Globus pallidus (tissue), 1 donor: ENCODE measurements at places on chromosomes 7 and 10.

DNA sequence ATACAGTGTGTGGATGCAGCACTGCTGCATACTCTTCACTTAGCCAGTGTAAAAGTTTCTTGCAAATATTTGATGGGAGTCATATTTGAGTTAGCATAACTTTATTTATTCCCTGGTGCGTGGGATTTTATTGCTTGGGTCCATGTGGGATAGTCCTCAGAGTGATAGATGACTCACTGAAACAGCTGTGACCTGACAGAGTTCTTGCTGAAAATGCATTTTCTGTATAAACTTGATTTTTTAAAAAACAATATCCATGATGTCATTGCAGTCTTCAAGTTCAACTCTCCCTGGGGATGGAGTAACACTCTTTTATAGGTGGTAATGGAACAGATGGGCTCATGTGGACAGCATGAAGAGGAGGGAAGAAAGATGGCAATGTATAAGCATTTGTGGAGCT is 310.0 kb downstream of the PPP1R3A start:
- no peak for DNase-seq

- peak; percentile 43 for DNase-seq
These were observed 177.6 kb upstream of the NAMPT start for GRCh38 chr7:106462365-106462859.

DNA sequence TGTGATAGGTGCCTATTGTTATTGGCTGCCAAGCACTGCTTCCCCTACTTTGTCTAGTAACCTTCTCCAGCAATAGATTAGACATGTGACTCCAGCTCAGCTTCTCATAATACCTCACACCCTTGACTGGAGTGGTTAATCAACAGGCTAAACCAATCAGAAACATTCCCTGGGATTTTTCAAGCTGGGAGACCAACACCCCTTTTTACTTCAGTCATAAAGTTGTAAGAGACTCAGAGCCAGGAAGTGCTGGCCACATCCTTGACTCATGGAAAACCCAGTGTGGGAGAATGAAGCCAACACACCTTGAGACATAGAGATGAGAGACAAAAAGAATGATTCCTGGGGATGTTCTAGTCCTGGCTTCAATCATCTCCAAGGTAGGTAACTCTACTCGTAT is 62.6 kb upstream of the HECTD2 start:
- DNase-seq: no peak

GRCh38 chr7:151851782-151852181 is 25.1 kb downstream of the PRKAG2 start:
- no peak for DNase-seq

- DNase-seq: no peak
These were observed 15.4 kb downstream of the PIP4K2A start for GRCh38 chr10:22698941-22699440.

DNA sequence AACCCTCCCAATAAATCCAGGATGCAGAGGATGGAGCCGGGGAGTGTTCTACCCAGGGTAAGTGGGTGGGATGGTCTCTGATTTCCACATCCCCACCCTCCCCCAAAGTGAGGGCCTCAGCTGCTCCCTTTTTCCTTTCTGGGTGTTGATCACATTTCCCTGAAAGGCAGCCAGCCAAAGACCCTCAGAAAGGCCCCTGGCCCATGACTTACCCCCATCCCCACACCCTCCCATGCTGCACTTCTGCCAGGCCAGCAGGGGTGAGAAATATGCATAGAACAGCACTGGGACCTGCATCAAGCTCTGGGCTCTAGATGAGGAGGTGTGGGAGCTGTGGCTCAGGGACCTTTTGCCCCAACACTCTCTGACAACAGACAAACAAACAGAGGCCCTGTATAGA is 927.3 kb upstream of the ZNF722 start:
- no peak for DNase-seq

DNA sequence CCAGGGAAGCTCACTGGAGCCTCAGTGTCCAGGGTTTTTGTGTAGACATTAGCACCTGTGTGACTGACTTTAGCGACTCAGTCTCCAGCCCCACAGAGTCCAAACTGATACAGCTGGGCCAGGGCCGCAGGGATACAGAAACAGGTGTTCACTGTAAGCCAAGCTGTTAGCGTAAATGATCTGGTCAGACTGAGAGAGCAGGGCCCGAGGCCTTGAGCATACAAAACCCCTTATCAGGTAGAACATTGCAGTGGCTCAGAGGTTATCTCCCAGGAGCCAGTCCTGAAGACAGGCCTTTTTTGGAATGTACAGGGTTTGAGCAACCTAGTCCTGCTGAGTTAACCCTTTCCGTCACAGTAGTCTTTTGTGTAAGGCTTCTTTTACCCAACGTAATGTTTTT is 25.0 kb downstream of the LHPP start:
- DNase-seq: no peak

DNA sequence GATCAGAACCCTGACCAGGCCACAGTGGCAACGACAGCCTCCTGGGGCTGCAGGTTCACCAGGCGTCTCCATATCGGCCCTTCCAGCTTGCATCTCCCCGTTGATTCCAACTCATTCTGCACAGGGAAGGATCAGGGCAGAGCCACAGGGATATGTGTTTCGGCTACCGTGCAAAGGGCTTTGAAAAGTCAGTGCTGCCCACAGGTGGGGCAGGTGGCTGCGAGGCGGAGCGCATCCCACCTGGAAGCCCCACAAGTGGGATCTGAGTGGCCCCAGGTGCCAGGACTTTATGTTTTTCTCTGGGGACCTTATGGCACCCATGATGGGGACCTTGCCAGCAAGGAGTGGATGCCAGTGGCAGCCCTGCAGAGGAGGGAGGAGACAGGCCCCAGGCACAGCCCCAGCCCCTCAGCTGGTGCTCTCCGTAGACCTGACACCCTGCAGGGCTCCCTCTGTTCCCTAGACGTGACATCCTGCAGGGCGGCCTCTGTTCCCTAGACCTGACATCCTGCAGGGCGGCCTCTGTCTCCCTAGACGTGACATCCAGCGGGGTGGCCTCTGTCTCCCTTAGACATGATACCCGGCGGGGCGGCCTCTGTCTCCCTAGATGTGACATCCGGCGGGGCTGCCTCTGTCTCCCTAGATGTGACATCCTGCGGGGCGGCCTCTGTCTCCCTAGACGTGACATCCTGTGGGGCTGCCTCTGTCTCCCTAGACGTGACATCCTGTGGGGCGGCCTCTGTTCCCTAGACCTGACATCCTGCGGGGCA is 189.4 kb downstream of the ELFN1 start:
- DNase-seq: no peak

GRCh38 chr7:104816537-104816936 is 197.5 kb upstream of the KMT2E start:
- DNase-seq: no peak

- no peak for DNase-seq
These were observed 608 bp downstream of the ACHE start for GRCh38 chr7:100894860-100895700.

DNA sequence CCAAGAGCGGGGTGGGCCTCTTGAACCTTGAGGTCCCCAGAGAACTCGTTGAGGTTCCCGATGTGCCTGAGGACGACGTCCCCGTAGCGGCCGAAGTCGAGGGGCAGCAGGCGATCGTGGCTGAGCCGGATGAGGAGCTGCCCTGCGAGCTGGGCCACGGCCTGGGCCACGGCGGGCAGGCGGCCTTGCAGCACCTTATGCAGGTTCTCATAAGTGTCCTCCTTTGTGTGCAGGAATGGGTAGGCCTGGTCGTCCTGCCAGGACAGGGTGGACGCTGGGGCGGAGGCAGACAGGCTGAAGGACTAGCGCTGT is 14.2 kb downstream of the TFR2 start:
- DNase-seq: no peak

GRCh38 chr7:84144480-84144879 is 50.1 kb downstream of the SEMA3A start:
- DNase-seq: no peak

DNA sequence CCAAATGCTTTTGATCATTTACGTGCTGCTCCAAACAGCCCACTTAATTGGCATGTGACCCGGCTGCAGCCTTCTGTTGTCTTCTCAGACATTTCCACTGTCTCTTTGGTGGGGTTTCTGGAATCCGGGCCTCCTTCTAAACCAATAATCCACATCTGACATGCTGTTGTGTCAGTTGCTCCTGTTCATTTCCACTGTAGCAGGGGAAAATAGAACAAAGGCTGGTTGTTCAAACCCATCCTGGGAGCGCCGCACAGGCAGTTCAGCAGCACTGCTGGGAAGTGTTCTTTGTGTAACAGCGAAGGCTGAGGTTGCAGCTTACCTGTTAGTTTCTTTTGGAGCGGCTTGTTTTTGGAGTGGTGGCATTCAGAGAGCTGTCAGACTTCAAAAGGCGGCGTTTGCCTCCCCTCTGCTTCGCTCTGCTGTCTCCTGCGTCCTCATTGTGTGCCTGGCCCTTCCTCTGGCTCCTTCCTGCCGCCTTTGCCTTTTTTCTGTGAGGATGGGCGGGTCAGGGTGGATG is 149.4 kb downstream of the SNX10 start:
- DNase-seq: peak; percentile 33

- peak; percentile 20 for DNase-seq
These were observed 946.3 kb downstream of the CNTNAP2 start for GRCh38 chr7:147062897-147063296.

DNA sequence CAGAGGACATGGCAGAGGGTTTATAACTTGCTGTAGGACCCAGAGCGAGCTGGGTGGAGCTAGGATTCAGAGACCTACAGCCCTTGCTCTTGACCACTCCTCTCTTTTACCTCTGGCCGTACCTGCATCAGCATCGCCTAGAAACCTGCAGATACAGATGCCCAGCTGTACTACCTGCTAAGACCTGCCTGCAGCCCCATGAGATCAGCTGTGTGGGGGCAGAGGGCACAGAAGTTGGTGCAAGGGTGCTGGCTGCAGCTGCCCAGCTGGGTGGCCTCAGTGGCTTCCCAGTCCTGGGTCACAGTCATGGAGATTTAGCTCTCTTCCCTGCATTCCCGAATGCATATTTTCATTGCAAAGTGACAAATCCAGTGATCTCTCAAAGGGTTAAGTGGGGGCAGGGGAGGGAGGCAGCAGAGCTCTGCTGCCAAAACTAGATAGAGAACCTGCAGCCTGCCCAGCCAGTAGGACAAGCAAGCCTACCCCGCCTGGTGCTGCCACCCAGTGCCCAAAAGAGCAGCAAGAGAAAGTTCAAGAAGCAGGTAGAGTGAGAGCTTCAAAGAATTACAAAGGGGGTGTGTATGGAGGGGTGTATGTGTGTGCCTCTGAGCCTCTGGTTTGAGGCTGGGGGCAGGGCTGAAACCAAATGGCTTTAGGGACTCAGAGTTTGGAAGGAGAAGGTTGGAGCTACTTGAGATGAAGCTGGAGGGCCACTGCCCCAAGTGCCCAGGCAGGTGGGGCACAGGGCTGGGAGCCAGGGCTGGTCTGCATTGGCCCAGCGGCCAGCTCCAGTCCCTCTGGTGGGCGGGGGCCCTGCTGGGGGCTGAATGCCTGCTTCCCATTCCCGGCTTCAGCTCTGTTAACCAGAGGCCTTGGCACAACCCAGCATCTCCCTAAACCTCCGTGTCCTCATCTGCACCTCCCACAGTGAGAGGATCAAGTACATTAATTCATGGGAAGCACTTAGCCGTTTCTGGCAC is 6.9 kb downstream of the FAM241B start:
- DNase-seq: no peak

DNA sequence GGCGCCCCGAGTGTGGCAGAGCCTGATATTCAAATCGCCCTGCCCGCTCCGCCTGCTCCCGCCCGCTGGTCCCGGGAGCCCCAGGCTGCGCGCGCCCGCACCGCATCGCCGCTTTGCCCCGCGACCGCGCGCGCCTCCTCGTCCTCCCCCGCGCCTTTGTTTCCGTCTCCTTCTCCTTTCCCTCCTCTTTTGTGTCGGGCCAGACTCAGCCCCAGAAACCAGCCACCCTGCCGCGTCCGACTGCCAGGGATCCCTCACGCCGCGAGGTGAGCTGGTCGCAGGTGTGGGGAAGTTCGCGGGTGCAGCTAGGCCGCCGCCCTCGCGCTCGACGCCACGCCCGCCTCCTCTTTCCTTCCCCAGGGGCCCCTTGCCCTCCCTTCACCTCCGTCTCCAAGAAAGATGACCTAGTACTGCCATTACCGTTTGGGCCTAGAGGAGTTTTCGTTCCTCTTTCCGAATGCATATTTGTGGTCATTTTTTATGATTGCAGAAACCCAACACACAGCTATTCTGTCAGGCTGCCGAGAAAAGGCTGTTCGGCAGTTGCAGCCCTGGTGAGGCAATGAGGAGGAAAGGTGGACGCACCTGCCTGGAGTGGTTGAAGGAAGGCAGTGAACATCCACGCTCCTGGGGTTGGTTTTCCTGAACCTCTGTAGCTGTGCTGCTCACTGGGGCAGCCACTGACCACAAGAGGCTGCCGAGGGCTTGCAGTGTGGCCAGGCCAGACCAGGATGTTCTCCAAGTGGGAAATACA is 107.3 kb downstream of the SNX10 start:
- peak; percentile 49 for DNase-seq

DNA sequence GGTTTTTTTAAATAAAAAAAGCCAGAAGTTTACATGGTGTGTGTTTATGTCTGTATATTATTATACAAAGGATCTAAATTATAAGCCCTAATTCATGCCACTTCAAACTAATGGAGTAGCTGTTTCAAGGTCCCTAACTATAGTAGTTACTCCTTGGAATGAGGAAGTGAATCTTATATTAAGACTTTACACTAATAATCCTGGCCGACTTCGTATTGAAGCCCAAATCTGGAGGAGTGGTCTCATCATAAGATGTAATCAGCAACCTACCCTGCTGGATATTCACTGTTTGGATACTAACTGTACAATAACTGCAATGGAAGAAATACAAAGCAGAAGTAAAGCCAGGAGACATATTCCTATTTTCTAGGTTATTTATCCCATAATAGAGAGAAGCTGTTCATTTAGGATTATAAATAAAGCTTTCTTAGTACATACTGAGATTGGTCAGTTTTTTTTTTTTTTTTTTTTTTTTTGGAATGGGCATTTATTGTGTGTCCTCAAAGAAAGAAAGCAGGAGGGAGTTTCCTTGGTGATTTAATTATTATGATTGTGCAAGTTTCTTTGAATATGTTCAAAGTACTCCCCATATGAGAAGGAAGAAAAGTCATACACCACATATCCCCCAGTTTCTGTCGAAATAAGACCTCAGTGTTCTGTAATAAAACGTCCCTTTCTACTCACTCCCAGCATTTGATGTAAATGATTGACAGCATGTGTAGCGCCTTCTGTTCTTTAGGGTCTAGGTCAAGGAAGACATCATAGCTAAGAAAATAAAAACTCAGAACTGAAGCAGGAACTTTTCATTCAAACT is 397.8 kb downstream of the EXOC4 start:
- DNase-seq: no peak

GRCh38 chr10:44975431-44976331 is 2.9 kb downstream of the DEPP1 start:
- DNase-seq: no peak
